ENCODE measurements at places on chromosomes 2 and 18.

GRCh38 chr2:185745864-185746859 lies 7.6 kb downstream of the FSIP2 start:
- DNase-seq, result no peak

DNA sequence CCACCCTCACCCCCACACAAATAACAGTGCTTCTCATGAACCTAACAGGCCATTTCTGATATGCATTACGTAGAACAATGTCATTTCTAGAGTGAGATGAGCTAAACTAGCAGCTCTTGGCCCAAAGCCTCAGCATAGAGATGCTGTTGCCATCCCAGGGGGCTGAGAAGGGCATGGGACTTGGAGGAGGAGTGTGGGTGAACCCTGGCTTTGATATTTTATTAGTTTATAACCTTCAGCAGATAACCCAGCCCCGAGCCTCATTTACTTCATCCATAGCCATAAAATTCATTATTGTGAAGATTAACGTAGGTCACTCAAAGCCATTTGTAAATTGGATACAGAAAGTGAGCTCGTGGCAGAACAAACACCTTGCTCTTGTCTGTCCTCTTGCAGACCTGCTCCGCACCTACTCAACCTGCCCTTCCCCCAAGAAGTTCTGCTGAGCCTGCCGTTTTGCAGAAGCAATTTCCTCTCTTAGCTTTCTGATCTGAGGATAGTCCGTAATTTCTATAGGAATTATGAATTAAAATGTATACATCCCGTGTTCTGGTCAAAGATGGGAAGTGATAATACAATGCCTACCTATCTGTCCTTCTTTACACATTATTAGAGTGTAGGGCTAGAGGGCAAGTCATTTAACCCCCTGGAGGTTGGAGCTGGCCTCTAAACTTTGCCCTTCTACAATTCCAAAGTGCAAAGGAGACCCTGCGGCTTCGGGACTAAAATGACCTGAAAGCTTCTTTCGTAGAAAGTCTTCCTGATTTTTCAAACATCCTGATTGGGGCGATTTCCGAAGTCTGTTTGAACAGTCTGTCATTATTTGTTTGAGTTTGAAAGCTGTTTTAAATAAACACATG lies 187.4 kb downstream of the BCL2 start:
- DNase-seq, result no peak

DNA sequence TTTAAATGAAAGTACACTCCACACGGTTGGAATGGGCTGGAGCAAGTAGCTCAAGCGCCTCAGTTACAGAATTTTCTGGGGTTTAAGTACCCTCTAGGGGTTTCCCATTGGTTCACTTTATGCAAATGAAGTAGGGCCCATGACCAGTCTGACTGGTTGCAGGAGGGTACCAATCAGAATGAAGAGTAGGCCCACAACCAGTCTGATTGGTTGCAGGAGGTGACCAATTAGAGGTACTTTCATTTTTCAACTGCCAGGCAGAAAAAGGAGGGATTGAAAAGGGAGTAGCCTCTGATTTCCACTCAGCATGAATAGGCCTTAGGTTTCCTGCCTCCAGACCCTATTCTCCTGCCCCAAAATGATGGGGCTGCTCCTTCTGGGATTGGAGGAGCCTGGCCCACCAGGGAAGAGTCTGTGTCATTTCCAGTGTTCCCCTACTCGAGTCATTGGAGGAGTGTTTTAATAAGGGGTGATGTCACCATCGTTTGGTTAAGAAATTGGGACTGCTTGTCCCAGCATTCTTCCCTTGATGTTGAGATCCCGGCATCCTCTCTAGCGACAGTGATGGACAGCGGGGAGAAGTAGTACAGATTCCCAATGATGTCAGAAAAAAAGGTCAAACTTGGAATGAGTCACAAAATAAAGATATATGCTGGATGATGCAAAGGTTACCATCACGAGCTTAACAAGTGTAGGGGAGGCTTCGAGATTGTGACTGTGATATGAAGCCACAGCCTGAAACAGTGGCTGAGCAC lies 210.4 kb downstream of the SH3BP4 start:
- DNase-seq, result no peak

DNA sequence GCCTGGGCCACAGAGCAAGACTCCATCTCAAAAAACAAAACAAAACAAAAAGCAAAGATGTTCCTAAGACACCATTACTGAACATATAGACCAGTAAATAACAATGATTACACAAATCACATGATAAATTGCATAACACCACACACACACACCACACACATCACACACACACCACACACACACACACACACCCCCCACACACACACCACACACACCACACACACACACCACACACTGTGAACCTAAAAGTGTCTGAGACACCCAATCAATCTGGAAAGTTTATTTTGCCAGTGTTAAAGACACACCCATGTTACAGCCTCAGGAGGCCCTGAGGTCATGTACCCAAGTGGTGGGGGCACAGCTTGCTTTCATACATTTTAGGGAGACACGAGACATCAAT lies 62.6 kb upstream of the ASAP2 start:
- DNase-seq, result no peak

DNA sequence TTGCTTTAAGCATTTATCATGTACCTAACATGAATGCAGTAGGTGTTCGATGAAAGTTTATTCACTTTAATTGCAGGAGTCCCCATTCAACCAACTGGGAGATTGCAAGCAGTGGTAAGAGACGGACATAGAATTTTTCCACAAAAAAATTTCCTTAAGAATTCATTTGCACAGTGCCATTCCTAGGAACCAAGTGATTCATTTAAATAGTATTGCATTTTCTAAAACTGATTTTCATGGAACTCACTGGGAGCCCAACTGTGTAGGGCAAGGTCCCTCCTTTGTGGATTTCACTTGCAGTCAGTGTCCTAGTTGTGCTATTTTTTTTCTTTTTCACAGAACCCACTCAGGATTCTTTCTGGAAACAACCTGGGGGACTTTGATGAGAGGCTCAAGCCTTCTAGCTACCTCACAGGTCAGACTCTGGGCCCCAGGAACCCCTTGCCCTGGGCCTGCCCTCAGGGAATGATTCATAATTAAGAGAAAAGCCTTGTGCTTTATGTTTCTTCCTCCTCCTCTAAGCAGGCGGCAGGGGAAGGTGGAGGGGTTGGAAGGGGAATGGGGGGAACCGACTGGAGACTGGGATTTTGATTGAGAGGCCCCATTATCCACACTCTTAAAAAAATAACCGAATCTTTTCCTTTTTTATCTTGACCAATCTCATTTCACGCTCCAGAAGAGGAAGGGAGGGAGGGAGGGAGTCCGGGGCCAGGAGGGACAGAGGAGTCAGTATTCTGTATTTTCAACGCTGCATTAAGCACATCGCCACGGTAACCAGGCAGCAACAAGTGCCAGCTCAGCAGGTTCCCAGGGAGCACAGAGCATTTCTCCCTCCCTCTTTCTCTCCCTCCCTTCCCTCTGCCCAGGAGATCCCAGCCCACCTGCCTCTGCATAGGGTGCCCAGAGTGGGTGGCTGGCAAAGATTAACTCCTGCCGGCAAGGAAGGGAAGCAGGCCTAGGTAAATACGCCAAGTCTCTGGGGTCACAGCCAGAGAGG lies 51.8 kb downstream of the PSD4 start:
- DNase-seq, result no peak

- no peak for DNase-seq
Observed at GRCh38 chr2:45300026-45300750, 290.9 kb upstream of the SIX2 start.

DNA sequence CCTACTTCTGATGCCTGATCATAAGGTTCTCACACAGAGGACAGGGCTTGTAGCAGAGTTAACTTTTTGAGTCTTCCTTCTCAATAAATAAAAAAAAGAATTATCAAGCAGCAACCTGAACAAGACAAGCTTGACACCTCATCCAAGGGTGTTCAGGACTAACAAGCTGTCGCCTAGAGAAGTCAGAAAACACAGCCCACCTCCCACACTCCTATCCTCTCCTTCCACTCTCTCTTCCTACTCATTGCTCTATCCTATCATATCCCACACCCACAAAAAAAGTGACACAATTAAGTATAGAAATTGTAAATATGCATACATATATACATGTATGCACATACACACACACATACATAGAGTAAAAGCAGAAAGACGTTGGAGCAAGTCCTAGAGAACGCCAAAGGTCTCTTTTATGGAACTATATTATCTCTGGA lies 5.4 kb downstream of the NBAS start:
- no peak for DNase-seq

DNA sequence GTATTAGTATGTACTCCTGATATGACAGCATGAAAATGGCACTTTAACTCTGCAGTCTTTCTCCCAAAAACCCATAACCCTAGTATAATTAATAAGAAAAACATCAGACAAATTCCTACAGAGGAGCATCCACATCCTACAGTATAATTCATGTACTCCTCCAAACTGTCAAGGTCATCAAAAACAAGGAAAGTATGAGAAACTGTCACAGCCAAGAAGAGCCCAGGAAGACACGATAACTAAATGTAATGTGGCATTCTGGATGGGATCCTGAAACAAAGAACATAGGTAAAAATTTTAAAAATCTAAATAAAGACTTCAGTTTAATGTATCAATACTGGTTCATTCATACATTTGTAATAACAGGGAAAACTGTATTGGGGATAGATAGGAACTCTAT lies 88.2 kb downstream of the SLC66A3 start:
- DNase-seq, result no peak

- no peak for DNase-seq
Observed at GRCh38 chr18:59455728-59456276, 96.7 kb upstream of the LMAN1 start.

DNA sequence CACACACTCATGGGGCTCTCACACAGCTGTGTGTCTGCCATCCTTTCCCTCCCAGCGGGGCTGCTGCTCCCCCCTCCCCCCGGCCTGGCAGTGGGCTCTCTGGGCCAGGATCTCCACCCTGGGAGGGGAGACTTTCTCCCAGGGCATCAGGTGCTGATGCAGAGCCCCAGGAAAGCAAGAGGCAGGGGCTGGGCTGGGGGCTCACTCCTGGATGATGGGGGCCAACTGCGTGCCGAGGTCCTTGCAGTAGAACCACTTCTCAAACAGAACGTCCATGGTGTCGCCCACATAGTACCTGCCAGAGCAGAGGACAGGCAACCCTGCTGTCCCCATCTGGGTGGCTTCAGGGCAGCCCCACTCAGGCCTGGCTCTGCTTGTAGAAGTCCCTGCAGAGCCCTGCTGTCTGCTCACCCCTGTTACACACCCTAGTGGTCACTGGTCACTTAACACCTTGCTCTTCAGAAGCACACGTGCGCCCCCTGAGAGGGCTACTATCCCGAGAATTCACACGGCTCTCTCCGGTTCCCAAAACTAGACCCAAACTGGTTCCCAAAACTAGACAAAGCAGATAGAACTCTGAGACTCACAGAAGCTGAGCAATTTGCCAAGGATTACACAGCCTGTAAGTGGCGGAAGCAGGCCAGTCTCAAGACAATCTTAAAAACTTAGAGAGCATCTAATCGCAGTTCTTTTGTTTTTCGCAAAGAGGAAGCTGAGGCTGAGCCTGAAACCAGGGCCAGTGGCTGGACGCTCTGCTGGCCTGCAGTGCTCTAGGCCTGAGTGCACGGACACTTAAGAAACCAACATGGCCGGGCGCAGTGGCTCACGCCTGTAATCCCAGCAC lies 6.6 kb upstream of the OXER1 start:
- DNase-seq, result no peak

All from caudate nucleus (tissue), 63 donors.